Lung (tissue), 17 donors: ENCODE measurements at places on chromosomes 2 and 18.

DNA sequence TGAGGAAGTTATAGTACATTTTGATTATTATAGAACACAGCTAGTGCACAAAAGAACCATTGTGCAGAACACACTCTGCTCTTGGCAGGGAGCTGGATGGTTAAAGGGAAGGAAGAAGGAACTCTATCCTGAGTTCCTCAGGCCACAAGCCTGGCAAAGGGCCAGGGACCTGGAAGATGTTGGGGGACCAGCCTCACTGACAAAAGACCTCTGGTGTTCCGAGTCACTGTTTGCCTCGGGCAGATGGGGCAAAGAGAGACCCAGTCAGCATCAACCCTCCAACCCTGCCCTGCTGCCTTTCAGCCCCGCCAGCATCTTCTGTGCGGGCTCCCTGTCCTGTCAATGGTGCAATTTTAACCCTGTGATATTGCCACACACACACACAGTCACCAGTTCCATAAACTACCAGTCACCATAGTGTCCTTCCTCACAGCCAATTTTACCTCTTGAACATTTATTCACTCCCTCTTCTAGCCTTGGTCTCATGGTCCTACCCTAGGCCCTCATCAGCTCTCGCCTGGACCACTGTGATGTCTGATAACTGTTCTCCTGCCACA, 21.9 kb downstream of the NEMP2 start:
- DNase-seq: no peak

DNA sequence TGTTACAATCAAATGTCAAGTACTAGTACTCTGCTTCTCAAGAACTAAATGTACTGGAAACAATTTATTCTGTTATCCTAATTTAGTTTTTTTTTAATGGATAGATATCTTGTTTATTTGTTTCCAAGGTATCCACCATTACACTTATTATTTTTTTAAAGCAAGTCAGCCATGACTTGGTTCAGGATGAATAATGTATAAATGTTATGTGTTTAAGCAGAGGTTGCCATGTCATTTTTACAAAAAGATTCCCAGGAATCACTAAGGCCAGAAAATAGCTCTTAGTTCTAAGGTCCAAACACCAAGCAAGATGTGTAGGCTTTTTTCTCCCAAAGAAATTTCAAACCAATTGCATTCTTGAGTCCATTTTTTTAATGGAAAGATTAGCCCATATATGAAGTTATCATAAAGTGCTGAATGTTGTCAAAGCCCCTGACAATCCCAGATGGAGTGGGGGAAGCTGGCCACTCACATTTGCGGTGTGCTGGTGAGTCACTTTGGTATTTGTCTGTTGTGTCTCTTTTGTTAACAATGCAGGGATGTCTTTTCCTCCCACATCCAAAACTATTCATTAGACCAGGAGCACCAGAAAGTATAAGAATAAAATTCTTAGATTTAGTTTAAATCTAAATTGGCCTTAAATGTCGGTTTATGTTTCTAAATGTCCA, 158.9 kb downstream of the COL6A3 start:
- DNase-seq: no peak

DNA sequence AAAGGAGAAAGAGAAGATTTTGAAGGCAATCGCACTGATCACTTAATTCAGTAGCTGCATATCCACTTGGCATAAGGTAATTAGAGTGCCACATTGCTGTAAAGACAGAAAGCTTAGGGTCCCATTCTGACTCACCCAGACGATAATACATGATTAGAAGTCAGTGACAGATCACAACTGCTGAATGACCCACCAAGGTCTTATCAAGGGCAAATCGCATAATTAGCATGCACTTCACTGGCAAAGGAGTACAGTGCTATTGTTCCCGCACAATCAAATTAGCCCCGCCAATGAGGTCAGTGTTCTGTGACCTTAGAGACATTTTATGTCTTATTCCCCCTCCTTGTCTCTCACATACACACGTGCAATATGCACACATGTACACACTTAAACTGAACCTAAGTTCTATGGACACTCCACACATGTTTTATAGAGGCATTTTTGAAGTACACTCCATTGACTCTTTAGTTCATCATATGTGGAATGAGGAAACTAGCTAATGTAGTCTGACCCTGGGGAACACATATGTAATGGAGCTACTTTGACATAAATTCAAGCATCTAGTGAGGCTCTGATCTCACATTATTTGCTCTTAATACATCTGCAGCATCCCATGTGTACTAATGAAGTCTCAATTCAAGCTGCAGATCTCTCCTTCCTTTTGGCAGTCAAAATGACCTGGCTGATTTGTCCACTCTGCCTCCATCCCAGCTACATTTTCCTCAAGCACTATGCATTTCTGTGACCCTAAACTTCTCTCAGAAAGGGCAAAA, 673.8 kb upstream of the FANCL start:
- no peak for DNase-seq

DNA sequence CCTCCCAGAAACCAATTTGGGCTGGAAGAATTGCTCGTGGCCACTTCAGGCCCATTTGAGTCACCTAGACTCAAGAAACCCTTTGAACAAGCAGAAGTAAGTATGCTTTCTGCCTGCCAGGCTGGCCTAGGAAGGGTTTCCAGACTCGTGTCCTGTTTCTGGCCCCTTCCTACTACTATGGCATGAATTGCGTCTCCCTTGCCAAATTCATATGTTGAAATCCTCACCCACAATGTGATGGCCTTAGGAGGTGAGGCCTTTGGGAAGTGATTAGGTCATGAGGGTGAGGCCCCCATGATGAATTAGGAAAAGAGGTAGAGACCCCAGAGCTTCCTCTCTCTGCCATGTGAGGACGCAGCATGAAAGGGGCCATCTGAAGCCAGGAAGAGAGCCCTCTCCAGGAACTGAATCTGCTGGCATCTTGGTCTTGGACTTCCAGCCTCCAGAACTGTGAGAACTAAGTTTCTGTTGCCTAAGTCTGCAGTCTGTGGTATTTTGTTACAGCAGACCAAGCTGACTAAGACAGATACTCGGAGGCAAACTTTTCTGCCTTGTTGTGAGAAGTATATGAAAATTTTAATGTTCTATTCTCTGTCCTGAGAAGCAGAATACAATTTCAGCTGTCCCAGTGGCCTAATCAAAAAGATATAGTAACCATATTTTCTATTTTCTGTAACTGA, 13.1 kb downstream of the GPR45 start:
- no peak for DNase-seq

GRCh38 chr2:66323406-66323805, 111.5 kb upstream of the MEIS1 start:
- DNase-seq: no peak

DNA sequence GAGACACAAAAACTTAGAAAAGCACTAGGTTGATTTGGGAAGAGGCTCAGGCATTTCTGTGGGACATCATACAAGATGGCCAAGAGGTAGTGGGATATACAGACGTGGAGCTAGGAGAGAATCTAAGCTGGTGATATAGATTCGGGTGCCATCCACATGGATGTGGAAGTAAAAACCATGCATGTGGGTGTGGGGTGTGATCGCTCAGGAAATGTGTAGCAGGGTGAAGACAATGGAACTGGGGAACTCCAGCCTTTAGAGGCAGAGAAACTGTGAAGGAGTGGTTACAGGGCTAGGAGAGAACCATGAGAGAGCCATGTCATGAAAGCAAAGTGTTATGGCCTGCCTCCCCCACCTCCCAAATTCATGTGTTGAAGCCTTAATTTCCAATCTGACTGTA, 43.0 kb upstream of the CTLA4 start:
- DNase-seq: no peak

DNA sequence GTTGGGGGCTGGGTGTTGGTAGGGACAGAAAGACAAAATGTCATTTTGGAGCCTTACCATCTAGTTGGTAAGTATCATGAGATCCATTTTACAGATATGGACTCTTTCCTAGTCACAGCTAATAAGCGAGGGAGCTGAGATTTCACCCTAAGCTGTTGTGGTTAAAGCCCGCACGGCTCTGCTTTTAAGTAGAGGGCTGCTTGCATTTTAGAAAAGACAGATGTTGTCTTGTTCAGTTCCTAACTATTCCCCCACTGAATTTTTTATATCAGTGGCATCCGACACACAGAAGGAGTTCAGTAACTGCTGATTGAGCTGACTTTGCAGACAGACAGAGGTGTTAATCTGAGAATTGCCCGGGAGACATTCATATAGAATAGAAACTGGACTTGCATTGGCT, 3.7 kb downstream of the QPCT start:
- DNase-seq: peak; percentile 6
